ENCODE measurements at places on chromosomes 1 and 21.

- no peak for DNase-seq
These were observed 210.4 kb downstream of the KCNK2 start for GRCh38 chr1:215292932-215293331.

DNA sequence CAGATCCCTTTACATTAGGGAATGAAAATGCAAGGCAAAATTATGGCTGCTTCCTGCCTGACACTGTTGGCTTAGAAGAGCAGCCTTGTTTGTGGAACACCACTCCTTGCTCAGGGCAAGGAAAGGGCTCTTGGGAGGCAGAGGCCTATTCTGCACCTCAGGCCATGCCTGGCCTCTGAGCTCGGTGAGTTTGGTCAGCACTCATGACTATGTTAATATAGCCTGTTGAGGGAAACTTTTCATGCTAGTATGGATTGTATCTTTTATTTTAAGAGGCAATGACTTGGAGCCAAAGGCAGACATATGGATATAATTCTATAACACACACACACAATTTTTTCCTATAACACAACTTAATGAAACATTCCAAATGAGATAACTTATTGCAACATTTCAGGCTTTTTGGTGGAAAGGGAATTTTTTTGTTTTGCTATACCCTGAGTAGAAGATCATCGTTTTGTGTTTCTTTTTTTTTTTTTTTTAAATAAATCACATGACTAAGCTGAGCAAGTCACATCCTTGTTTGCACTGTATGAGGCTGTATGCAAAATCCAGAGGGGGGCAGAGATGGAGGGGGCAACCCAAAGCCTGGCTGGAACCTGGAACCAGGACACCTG lies 5.6 kb upstream of the YRDC start:
- DNase-seq = no peak

DNA sequence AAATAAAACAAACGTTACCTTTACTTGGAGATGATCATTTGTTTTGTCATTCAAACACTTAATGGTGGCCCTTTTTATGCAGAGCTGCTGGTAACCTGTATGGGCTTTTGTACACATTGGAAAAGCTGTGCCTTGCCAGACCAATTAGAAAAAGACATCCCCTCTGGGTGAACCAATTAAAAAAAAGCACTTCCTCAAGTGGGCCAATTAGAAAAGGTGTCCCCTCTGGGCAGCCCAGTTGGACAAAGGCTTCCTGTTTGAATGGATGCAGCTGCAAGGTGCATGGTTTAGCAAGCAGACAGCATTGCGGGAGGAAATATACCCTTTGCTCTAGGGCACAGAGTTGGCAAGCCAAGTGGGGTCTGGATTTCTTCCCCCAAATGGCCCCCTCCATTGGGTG lies 21.6 kb downstream of the HUNK start:
- DNase-seq = no peak

DNA sequence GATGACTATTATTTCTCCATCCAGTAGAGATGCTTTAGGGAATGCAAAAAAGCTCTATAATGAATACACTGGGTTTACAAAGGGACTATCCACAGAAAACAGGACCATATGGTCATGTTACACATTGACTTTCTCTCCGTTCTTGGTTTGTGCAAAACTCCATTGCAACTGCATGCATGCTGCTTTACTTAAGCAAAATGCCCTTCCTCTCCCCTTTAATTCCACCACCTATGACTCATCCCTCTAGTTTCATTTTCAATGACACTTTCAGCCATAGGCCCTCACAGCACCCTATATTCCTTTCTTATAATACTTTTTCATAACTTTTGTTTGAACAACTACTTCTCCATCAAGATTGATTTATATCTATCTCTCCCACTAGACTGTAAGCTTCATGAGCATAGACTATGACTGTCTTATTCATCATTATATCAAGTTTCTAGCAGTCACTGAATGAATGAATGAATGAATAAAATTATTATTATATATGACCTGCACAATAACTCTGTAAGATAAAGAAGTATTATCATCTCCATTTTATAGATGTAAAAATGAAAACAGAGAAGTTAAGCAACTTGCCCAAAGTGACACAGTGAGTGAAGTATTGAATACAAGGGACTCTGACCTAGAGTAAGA lies 248.9 kb downstream of the PLPP3 start:
- DNase-seq = peak; percentile 56

DNA sequence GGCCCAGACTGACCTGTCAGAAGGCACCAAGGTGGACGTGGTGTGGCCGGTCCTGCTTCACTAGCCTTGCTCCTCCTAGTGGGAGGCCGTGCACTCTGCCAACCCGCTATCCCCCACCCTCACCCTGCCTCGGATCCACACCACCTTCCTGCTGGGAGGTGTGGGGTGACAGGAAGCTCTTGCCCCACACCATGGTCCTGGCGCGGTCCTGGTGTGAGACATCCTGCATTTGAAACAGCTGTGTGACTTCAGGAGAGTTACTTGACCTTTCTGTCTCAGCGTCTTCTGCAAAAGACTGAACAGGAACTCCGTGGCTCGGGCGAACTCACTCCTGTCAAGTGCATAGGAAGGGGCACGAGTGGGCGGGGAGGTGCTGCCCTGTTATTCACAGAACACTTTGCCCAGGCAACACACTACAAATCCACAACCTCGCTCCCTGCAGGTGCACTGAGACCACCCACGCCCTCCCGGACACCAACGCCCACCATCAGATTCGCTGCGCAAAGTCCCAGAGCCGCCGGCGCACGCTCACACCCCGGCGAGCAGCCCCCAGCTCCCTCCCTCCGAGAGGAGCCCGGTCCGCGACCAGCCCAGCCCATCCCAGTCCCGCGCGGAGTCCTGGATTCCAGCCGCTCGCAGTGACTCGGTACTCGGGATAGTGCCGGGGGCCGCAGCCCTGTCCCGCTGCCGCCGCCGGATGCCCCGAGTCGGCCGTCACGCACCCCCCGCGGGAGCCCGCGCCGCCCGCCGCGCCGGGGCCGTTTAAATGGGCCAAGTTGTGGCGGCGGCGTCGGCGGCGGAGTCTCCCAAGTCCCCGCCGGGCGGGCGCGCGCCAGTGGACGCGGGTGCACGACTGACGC lies at the start of gene SAMD11:
Gene SAMD11 (plus strand): TSS at position 793 of the 860 bp plus-strand sequence. CDS start 509 bp downstream, outside the sequence.
- DNase-seq = peak; percentile 65

GRCh38 chr1:29267321-29268070 lies 31.2 kb downstream of the PTPRU start:
- no peak for DNase-seq

- DNase-seq = no peak
These were observed 97.9 kb downstream of the RIPK4 start for GRCh38 chr21:41668686-41669532.

DNA sequence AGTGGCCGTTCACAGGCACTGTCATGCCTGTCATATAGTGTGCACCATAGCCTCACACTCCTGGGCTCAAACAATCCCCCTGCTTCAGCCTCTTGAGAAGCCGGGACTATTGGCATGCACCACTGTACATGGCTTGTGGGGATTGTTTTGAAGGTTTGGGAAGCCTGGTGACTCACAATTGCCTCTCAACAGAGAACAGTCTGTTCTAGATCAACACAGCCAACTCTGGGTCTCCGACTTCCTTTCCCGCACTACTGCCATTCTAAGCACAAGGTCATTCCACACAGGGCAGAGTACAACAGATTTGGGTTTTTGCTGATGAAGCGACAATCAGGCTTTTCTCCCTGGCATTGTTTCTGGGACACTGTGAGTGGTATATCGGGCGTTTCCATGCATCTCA lies 15.5 kb upstream of the AHCTF1 start:
- no peak for DNase-seq

DNA sequence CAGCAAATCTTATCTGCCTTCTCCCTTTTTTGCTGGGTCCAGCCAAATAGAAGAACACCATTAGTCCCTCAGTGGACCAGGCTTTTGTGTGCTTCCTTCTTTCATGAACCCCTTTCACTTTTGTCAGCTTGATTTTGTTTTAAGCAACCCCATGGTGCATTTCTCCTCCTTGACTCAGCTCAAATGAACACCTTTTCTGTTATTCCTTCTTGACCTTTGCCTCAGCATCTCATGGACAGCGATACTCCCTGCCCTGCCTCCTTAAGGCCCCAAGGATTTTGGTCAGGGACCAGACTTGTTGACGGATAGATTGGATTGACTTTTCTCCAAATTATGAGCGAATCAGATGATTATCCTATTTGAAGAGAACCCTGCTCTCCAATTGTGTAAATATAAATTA lies 356.6 kb upstream of the USP24 start:
- no peak for DNase-seq

DNA sequence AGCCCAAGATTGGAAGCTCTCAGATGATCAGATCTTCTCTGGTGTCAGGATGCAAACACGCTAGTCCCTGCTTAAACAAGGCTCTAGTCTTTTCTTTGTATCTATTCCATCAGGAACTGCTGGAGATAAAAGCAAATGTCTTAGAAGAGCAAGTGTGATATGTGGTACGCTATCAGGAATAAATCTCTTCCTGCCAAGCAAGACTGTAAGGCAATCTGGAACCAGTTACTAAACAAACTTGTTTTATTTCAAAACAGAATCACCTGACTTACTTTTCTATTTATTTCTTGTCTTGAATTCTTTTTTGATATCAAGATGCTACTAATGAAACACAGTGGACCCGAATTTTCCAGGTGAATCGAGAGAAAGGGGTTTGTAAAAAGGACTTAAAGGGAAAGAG lies 139.9 kb upstream of the ZNF644 start:
- DNase-seq = no peak
